ENCODE measurements at places on chromosomes 12 and 14.

DNA sequence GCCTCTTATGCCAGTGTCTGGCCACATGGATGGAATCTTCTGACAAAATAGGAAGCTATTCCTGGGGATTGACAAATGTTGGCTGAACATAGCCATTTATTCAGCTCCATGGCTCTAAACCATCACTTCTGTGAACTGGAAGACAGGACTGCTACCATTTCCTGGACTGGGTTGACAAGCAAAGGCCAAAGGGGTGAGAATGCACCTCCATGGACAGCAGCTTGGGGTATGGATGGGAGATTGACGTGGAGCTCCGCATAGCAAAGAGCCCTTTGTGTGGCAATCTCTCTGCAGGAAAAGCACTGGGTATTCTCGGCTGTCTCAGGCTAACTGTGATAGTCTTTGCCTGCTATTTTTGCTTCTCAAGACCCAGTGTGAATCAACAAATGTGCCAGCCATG is 223.0 kb upstream of the EGLN3 start:
- no peak for DNase-seq

DNA sequence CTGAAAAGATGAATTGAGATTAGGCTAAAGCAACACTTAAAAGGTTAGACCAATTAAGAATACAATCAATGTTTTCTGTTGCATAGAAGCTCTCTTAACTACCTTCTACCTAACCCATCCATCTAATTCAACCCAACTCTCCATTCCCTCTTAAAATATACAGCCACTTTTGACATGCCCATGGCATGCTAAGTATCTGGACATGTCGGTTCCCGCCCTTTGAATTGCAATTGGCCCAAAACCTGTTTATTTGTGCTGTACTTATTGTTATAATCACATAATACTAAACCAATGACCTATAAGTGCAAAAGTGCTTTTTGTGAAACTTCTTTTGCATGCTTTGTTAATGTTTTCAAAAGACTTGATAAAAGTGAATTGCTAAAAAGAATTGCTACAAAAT is 37.6 kb upstream of the APPL2 start:
- DNase-seq, result no peak

DNA sequence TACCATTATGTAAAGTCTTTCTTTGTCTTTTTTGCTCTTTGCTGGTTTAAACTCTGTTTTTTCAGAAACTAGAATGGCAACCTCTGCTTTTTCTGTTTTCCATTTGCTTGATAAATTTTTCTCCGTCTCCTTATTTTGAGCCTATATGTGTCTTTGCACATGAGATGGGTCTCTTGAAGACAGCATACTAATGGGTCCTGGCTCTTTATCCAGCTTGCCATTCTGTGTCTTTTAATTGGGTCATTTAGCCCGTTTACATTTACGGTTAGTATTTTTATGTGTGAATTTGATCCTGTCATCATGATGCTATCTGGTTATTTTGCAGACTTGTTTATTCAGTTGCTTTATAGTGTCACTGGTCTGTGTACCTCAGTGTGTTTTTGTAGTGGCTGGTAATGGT is 207.9 kb upstream of the TMEM260 start:
- no peak for DNase-seq

- DNase-seq, result no peak
These were observed 71.0 kb downstream of the SLC25A47 start for GRCh38 chr14:100393906-100394732.

DNA sequence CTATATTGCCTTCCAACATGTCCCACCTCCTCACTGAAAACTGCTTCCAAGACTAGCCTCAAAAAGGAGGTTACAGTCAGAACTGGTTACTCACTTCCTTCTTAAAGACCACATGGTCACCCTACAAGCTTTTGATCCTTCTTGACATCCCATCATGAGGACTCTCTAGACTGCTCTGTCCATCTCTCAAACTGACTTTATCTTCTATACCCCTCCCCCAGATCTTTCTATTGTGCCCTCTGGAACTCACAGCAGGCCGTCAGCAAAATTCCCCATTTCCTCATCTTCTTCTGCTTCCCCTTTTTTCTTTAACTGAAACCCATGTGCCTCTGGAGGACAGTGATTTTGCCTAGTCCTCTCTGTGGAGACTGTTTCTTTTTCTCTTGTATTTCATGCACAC is 18.1 kb upstream of the IGF1 start:
- DNase-seq, result no peak

GRCh38 chr12:101777485-101777884 is 38.2 kb upstream of the SYCP3 start:
- DNase-seq, result no peak

GRCh38 chr14:103657471-103657870 is 28.5 kb downstream of the KLC1 start:
- DNase-seq, result peak; percentile 31

- no peak for DNase-seq
These were observed 147.1 kb downstream of the NPAS3 start for GRCh38 chr14:33085799-33086198.

DNA sequence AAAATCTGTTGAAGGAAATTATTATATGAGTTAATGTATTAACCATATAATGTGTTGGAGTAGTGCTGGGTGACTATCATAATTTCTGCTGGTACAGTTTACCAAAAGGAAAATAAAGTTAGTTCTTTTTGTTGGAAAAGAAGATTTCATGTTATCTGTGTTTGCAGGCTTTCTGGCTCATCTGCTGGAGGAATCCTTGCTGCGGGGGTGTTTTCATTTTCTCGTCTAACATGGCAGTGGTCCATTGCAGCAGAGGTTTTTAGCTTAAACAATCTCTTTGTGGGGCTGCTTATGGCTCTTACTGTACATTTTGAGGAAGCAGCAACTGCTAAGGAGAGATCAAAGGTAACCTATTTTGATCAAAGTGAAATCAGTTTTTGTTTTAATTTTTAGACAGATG is 24.1 kb downstream of the TMEM260 start:
- no peak for DNase-seq

- no peak for DNase-seq
These were observed 36.2 kb upstream of the KCNH3 start for GRCh38 chr12:49502590-49502989.

GRCh38 chr12:7161327-7161726 is 28.2 kb upstream of the PEX5 start:
- no peak for DNase-seq

DNA sequence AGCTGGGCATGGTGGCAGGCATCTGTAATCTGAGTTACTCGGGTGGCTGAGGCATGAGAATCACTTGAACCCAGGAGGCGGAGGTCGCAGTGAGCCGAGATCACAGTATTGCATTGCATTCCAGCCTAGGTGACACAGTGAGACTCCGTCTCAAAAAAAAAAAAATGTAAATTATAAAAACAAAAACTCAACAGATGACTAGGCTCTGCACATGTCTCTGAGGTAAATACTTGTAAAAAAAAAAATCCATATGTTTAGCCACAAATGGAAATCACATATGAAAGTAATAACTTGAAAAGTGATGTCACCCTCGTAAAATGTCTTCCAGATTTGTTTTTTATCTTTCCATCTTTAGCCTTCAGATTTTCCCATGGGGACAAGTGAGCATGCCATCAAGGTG is 85.0 kb downstream of the KICS2 start:
- DNase-seq, result peak; percentile 39

GRCh38 chr14:32090686-32091085 is 13.6 kb downstream of the ARHGAP5 start:
- no peak for DNase-seq

DNA sequence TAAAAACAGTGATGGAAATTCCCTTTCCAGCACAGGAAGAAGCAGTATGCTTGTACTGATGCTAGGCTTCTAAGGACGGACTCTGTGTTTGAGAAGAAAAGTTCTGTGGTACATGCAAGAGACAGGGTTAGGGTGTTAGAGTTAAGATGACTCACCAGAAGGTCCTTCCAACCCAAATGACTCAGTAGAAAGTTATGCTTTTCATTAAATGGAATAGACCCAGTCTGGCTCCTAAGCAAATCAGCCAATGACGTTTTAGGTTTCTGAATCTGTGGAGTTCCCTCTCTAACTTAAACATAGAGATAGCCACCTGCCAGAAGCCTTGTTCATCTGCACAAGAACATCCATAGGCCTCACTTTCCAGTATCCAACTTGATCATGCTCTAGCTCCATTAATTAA is 5.7 kb downstream of the PTHLH start:
- DNase-seq, result peak; percentile 75

DNA sequence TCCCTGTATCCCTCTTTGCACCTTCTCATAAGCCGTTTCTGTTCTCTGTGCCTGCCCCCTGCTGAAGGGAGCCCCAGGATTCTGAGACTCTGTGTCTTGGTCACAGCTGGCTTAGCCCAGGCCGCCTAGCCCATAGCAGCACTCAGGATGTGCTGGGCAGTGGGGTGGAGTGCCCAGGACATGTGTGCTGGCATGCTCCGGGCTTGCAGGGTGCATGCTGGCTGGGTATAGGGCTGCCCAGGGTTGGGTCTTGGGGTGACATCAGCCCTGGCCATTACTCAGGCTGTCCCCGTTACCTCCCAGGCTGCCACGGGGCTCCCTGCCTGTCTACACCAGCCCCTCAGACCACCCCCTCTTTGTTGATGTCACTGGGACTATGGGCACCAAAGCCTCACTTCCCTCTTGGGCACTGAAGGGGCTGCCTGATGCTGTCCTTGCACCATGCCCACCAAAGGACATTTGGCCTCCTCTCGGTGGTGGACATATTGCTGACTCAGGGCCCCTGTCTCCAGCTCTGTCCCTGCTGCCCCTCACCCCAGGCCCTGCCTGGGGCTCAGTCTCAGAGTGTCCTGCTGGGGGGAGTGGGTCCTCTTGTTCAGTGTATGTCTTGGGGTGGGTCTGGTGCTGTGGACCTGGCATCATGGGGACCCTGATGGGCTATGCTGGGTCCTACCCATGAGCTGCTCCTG is 2.4 kb downstream of the CEP170B start:
- no peak for DNase-seq

DNA sequence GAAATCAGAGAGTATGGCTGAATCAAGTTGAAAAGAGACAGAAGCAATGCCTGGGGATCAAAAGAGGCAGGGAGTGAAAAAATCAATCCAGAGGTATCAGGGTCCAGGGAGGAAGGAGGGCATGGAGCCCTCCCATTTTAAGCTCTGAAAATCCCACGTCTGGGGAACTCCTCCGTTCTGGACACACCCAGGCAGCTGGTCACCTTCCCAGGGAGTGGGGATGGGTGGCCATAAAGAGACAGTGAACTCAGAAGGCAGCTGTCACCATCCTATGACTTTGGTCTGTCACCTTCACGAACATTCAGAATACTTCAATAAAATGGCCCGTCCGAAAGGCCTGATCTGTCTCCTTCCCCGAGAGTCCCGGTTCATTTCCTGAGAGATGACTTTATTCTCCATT is 71.6 kb downstream of the MAP1LC3B2 start:
- DNase-seq, result no peak

GRCh38 chr12:9143929-9144729 is 28.4 kb upstream of the A2M start:
- no peak for DNase-seq

- DNase-seq, result no peak
These were observed 1.7 kb upstream of the RAD52 start for GRCh38 chr12:951176-951575.

GRCh38 chr12:2231011-2231595 is 178.3 kb downstream of the CACNA1C start:
- no peak for DNase-seq

GRCh38 chr12:29921307-29921706 is 137.6 kb upstream of the TMTC1 start:
- DNase-seq, result peak; percentile 1

GRCh38 chr12:122421187-122421820 is 1.2 kb downstream of the CLIP1 start:
- DNase-seq, result no peak

- DNase-seq, result no peak
These were observed 36.4 kb upstream of the GXYLT1 start for GRCh38 chr12:42180990-42181596.

- DNase-seq, result no peak
These were observed 72.8 kb upstream of the ABCD2 start for GRCh38 chr12:39692258-39692853.

- DNase-seq, result no peak
These were observed 95.4 kb upstream of the ANO4 start for GRCh38 chr12:100699209-100699608.

GRCh38 chr12:89253488-89253887 is 98.8 kb downstream of the DUSP6 start:
- DNase-seq, result no peak

DNA sequence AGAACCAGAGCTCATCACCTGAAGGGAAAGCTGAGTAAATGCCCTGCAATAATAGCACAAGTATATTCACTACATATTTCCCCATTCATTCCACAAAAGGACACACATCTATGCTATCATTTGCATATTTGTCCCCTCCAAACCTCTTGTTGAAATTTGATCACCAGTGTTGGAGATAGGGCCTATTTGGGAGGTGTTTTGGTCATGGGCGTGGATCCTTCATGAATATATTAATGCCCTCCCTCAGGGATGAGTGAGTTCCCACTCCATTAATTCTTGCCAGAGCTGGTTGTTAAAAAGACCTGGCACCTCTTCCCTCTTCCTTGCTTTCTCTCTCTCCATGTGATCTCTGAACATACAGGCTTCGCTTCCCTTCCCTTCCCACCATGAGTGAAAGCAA is 18.6 kb upstream of the ZDHHC17 start:
- no peak for DNase-seq

- DNase-seq, result no peak
These were observed 1897.6 kb upstream of the FLRT2 start for GRCh38 chr14:83632375-83632774.

DNA sequence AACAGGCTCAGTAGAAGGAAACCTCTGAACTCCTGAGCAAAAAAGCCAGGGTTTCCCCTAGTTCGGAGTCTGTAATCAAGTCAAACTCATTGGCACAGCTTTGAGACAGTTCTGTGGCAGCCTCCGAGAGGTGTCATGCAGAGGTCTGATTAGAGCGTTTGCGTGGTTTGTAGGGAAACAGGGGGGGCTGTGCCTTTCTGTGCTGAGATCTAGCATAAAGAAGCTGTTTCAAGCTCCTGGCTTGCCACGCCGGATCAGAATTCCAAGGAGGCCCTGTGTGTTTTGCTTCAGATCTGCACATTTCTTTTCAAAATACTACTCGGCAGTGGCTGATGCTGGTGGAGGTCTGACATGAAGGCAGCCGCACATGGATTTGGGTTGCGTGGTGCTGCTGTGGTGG is 1.7 kb downstream of the CABP1 start:
- no peak for DNase-seq

DNA sequence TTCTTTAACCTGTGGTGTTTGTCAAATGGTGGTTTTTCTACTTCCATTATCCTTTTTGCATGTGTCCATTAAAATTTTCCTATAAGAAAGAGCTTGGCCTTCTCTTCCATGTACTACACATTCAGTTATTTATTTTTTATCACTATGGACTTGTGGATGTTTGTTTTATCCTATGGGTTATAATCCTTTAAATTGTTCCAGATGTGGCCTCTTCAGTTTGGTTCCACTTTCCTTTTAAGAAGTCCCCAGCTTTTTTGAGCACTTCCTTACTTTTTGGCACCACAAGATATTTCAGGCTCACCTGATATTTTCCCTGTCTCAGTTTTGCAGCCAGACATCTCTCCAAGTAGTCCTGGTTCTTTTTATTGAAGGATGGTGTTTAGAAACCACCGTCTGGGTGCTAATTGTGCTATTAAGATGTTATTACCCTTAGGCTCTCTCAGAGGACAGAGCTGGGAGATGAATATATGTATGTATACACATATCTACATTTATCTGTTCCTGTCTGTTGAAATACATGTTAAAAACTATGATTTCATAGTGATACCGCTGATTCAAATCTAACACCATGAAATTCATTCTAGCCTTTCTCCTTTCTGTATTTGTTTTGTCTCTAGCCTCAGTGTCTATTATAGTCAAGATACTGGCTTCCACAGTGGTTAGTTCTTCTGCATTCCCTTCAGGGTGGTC is 408.5 kb upstream of the RGS6 start:
- no peak for DNase-seq
